AG10803 (cell line): ENCODE measurements at places on chromosomes 2 and 18.

DNA sequence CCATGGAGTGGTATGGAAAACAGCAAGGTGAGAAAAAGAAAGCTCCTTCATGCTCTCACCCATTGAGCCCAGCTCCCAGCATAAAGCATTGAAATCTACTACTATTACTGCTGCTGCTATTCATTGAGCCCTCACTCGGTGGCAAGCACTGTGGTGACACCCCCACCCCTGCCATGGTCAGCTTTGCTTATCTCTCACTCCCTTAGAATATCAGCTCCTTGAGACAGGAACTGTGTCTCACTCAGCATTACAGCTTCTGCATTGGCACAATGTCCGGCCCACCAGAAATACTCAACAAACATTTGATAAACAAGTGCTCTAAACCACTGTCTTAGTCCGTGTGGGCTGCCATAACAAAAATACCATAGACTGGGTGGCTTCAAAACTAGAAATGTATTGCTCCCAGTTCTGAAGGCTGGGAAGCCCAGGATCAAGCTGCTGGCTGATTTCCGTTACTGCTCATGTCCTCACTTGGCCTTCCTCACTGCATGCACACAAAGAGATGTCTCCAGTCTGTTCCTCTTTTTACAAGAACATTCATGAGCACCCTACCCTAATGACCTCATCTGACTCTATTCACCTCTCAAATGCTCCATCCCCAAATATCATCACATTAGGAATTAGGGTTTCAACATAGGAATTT is 116.3 kb downstream of the ZBTB7C start:
- no peak for DNase-seq

- peak; percentile 50 for DNase-seq
Measured at GRCh38 chr18:48928787-48929186, 22.0 kb downstream of the SMAD7 start.

- DNase-seq, result peak; percentile 54
Measured at GRCh38 chr2:100285691-100286090, 36.6 kb downstream of the LONRF2 start.

DNA sequence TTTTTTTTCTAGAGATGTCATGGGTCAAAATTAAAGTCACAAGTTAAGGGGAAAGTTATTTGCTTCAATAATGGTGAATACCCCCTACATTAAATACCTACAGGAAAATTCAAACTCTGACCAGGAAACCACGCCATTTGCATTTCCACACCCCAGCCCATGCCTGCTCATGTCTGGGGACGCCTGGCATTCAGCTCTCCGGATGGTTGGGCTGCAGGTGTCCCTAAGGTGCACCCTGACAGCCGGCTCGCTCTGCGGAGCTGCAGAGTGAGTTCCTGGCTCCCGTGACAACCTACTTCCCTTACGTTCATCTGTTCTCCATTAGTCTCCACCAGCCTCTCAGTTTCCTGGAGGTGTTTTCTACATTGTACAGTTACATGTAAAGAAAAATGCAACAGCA is 122.7 kb upstream of the RIOK3 start:
- no peak for DNase-seq

DNA sequence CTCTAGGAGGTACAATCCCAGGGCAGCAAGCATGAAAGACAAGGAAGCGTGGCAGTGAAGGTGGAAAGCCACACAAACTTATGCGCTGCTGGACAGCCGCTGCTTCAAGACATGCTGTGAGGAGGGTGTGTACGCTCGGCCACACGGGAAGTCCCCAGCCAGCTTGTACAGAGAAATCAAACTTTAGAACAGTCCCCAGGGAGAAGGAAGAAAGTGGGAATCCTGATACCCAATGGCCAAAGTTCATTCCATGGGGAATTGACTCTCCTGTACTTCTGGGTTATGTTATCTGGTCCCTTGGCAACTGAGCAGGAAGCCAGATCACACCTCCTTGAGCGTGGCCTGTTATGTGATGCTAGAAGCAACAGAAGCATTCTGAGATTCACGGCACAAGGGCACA is 86.1 kb upstream of the BOD1L2 start:
- no peak for DNase-seq

DNA sequence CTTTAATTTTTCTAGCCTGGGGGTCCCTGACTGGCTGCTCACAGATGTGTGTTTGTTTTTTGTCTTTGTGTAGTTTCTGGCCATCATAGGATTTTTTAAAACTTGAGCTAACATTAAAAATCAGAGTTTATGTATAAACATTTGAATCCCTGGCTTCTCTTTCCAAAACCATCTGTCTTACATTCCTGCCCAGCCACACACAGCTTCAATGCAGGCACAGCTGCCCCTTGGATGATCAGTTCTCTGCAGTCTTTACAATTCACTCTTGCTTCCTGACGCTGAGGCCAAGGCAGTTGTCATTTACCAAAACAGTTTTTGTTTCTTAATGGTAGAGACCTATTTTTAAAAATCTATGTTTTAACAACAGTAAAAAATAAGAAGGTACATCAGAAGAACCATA is 169.2 kb upstream of the LRRTM1 start:
- peak; percentile 23 for DNase-seq

DNA sequence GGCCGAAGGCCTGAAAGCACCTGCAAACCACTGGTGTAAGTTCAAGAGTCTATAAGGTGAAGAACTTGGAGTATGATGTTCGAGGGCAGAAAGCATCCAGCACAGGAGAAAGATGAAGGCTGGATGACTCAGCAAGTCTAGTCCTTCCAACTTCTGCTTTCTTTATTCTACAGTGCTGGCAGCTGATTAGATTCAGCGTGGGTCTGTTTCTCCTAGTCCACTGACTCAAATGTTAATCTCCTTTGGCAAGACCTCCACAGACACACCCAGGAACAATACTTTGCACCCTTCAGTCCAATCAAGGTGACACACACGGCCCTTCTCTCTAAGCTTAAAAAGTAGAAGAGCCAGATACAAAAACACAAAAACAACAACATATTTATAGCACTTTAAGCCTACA is 43.4 kb downstream of the NMS start:
- DNase-seq, result no peak

- no peak for DNase-seq
Measured at GRCh38 chr2:118222672-118223421, 134.6 kb downstream of the INSIG2 start.

GRCh38 chr18:5370332-5370731 is 74.8 kb upstream of the ZBTB14 start:
- DNase-seq, result peak; percentile 3

DNA sequence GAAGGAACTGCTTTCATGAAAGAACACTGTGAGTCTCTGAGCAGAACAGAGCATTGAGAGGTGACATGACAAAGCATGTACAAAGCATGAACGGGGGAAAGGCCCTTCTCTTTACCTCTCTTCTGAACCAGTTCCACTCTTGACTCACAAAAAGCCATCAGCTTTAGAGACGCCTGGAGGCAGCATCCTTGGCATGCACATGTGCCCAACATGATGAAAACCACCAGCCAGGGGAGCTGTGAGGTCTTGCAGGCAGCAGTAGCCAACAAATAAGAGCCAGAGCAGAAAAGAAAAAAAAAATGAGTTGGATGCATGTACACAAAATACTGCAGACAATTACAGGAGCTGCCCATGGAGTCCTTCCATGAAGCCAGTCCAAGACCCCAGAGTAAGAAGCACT is 95.5 kb upstream of the AGAP1 start:
- DNase-seq, result no peak

DNA sequence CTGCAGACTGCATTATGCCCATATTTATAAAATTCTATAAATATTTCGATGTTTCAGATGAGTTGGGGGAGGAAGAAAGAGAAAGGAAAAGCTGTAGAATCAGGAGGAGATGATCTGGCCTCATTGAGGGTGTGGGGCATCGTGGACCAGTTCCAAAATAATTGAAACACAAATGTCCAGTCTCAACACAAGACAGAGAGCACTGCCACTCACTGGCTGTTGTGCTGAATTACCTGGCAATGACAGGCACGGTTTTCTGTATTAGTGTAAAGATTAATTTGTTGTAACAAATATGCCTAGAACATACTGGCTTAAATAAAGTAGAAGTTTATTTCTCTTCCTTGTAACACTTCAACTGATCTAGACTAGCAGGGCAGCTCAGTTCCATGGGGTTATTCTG is 24.1 kb downstream of the POLE4 start:
- DNase-seq, result no peak

DNA sequence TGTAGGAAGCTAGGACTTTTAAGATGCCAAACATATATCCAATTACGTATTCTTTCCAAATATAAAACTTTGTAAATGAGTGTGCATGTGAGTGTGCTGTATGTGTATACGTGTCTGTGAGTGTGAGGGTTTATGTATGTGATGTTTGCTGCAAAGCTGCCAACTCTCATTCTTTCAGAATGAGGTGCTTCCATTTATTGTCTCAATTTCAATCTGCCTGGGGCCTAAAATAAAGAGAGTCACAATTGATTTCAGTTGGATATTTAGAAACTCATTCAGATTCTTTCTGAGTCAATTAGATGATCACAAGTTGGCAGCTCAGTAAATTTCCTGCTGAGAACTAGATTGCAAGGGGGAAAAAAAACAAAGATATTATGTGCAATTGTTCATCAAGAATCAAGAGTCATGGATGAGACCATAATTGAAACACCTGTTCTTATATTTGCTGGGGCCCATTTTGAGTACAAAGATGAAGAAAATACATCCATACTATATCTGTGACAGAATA is 621.2 kb upstream of the ACVR2A start:
- DNase-seq, result no peak

GRCh38 chr2:72963423-72964145 is 46.3 kb downstream of the EMX1 start:
- DNase-seq, result no peak

DNA sequence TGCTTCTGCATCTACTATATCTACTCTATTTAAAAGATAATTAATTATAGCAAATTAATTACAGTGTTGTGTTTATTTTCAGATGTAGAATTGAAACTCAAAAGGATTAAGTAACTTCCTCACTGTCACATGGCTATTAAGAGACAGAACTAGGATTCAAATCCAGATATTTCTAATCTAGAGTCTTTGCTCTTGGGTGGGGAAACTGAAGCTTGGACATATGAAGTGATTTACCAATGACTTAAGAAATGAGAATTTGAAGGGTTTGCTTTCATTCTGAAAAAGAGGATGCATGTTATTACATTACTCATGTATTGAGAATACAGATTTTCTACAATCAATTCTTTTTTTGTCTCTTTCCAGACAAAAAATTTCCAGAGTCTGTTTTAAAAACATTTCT is 191.5 kb upstream of the SMAD7 start:
- DNase-seq, result no peak

DNA sequence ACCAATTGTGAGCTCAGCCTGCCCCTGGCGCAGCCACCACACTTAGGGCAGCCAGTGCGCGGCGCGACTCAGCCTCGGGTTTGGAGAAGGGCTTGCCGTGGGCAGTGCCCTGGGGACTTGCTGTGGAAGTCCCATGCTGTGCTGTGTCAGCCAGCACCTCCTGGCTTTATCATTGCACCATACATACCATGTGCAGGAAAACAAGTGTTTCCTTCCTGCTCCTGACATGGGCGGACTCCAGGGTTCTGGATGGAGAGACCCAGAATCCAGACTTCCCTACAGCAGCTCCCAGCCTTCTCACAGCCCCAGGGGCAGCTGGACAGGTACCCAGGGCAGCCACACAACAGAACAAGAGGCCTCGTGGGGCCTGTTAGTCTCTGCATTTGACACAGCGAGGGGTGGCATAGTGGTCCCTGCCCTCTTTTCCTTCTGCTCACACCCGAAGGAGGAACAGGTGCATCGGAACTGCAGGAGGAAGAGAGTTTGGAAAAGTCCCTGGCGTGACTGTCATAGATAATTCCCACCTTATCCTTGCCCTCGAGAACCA is 54.2 kb downstream of the SDC1 start:
- no peak for DNase-seq

DNA sequence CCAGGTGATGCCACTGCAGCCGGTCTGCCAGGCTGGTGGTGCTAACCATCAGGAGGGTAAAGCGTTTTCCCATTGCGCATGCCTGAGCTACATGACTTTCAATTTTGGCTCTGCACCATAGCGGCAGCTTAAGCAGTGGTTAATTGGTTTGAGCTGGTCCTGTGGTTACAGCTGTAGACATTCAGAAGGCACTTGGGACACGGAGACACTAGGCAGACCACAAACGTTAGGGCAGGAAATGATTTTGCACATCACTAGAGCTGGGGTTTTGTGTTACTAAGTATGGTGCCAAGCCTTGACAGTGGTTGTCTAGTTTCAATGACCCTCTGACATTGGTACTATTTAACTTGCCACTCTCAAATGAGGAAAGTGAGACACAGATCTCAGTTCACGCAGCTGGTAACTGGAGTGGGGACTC is 28.9 kb upstream of the CNOT11 start:
- DNase-seq, result peak; percentile 76

DNA sequence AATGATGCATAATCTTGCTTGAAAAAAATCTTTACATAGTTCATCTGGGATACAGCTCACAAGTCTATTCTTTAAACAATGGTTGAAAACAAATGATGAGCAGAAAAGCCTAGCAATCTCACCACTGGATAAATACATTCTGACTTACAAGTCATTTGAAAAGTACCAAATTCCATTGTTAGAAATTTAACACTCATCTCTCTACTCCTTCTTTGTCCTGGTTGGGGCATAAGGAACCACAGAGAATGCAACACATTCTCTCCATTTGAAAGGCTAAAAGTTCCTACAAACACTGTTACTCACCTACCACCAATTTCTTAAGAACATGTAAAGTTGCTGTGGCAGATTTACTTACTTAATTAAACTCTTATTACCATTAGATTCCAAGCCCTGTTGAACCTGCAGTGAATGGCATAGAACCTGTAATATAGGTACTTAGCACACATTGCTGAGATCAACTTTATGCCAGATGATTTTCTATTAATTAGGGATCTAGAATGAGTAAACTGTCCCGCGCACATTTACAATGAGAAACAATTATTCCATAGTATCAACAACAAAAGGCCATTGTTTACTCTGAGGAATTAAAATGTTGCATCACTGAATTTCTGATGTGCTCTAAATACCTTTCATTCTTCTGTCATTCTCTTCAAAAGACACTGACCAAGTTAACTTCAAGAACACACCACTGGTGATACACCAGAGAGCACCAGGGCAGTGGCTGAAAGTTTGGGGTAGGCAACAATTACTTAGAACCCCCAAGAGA is 69.6 kb downstream of the CABYR start:
- peak; percentile 38 for DNase-seq

GRCh38 chr2:18479947-18480369 is 80.5 kb downstream of the RDH14 start:
- DNase-seq, result peak; percentile 97

DNA sequence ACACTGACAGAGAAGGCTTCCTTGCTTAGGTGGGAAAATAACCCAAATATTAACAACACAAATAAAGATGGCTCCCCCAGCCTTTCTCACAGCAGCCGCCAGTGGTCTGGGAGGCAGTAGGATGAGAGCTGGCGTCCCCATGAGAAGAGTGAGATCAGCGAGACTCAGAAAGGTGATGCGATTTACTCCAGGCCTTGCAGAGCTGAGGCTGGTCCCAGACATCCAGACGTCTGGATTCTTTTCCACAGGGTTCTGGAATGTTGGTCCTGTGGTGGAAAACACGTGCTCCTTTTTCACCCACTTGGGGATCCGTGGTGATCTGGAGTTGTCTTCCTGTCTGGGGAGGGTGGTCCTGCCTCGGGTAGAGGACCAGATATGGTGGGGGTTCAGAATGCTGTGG is 190.6 kb downstream of the CTIF start:
- peak; percentile 58 for DNase-seq
